ENCODE measurements at places on chromosomes 16 and 17.
A peak's percentile ranks its signal among the peaks of the same experiment; 100 is the strongest.

GRCh38 chr17:42895185-42895555, 5.4 kb upstream of the G6PC1 start:
- no peak for DNase-seq

DNA sequence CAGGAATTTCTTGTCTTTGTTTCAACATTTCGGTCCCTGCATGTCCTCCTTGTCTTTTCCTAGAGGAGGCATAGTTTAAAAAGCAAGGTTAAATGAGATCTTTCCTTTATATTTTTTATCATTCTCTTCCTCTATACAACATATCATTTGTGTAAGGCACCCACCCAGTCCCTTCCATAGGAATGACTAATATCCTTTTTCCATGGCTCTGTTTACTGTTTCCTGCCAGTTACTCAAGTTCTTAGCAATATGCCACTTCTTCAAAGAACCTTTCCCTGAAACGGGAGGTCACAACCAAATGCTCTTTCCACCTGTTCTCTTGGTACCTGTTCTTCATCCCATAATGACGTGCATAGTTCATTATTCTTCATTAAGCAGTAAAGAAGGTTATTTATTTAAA, 1237.1 kb upstream of the GOT2 start:
- no peak for DNase-seq

DNA sequence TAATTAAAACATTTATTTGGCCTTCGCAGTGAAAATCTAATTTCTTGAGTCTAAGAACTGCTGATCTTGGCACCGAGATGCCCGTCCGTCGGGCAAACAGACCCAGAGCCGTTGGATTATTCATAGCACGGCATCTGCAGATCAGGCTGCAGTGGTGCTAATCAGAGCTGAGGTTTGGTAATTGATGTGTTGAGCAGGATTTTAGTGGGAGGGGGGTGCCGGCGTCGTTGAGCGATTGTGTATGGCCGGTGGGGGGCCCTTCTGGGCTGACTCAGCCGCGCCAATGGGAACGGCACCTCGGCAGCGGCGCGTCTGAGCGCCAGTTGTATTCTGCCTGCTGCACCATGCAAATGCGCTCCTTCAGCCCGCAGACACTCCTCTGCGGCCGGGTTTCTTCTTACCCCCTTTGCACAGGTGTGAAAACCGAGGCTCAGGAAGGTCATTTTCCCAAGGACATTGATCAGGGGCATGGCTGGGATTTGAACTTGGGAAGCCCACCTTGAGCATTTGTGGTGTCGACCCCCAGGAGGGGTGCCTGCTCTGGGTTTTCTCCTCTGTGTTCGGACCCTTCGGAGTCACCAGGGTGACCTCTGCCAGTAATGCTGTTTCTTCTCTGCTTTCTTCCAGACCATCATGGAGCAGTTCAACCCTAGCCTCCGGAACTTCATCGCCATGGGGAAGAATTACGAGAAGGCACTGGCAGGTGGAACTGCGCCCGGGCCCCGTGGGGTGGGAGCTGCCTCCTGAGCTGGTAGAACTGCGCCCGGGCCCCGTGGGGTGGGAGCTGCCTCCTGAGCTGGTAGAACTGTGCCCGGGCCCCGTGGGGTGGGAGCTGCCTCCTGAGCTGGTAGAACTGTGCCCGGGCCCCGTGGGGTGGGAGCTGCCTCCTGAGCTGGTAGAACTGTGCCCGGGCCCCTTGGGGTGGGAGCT, 18.4 kb downstream of the BAIAP2 start:
- no peak for DNase-seq

DNA sequence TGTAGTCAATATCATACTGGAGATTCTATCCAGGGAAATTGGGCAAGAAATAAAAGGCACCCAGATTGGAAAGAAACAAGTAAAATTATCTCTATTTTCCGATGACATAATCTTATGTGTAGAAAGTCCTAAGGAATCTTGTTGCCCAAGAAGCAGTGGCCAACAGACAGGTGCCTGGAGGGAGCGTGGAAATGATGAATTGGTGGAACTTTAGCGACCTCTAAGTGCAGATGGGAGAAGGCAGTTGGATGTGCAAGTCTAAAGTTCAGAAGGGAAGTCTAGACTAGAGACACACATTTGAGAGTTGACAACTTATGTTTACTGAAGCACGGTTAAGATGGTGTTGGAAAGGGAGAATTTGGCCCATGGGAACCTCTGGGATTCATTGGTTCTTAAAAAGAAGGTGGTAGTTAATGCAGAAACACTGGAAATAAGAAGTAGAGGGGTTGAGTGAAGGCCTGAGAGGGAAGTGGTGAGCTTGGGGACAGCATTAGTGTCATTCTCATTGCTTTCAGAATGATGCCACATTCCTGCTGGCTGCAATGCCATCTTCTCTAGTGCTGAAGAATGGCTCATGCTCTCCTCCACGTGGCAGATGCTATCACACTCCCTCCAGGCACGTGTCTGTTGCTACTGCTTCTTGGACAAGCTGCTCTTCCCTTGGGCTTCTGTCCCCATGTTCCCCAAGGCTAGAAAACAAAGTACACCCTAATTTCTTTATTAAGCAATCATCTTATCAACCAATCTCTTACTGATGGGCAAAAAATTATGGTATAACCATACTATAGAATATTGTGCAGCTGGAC, 24.0 kb downstream of the TAT start:
- no peak for DNase-seq

DNA sequence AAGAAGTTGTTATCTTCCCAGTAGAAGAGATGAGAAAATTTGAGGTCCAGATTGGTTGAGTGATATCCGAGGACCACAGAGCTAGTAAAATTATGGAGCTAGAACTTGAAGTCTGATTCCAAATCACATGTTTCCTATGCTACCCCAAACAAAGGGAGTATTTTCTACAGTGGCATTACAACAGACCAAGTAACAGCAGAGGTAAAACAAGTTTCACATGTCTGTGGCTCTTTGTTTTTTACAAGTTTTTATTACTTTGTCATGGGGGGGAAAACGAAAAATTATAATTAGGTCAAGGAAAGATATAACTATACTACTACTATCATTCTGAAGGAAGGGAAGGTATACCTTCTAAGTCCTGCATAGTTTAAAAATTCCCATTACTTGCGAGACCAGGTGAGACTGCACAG, 49.4 kb downstream of the KANSL1 start:
- no peak for DNase-seq

DNA sequence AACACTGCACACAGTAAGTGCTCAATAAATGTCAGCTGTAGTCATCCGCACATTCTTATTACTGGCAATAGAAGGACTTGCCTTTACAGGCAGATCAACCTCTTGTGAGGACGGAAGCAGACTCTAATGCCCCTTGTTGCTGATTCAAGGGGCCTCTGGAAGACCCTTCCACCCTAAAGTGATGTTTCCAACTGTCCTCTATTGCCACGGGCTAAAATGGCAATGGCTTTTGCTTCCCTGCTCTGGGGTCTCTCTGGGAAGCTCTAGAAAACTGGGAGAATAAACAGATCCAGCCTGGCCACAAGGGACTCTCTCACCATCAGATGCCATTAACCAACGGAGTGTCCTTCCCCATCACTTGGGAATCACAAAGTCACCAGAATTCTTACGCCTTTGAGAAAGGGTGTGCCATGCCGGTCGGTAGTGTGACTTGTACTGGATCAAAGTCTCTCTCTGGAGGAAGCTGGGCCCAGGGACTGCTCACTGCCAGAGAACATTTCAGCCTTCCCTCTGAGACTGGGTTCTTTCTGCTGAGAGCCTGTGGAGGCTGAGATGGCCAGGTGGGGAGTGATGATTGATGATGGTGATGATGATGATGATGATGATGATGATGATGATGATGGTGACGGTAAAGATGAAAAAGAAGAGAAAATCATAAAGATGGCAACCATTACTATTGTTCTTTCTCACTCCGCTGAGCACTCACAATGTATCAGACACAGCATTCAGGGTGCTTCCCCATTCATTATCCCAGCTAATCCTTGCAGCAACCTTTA, 146.8 kb downstream of the CYLD start:
- DNase-seq, result no peak

GRCh38 chr17:50946891-50947781, 81.0 kb upstream of the TOB1 start:
- no peak for DNase-seq

GRCh38 chr17:596763-597644, 117.6 kb downstream of the VPS53 start:
- peak; percentile 26 for DNase-seq

GRCh38 chr17:55577687-55578086, 66.4 kb upstream of the SMIM36 start:
- DNase-seq, result peak; percentile 13

DNA sequence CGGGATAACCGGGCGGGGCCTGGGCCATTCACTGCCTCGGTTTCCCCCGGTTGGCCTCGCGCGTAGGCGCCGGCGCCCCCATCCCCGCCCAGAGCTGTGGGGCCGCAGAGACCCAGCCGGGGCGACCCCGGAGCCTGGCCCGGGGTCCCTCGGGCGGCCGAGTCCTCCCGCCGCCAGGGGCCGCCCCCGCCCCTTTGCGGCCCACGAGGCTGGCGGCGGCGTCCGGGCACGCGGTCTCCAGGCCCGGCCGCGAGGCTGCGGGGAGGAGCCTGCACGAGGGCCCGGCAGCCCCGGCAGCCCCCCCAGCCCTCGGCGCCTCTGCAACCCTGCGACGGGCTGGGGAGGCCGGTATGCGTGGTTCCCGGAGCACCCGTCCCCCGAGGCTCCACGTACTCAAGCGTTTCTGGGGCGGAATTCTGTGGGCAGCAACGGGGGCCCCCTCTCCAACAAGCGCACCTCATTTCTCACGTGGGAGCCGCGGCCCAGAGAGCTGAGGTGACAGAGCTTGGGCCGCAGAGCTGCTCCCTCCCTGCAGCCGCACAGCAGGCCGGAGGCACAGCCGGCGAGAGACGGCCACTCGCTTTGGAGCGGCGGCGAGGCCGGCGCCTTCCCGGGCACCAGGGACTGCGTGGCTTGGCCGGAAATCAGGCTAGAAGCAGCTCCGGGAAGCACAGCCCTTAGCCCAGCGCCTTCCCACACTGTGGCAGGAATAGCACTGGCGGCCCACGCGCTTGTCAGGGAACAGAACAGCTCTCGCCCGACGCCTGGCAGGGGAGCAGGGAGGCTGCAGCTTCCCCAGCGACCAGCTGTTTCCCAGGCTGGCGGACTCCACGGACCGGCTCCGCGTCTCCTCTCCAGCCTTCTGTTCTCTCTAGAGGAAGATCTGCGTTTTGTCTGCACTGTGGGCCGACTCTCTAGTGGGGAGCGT, 867 bp upstream of the LIMD2 start:
- peak; percentile 54 for DNase-seq

DNA sequence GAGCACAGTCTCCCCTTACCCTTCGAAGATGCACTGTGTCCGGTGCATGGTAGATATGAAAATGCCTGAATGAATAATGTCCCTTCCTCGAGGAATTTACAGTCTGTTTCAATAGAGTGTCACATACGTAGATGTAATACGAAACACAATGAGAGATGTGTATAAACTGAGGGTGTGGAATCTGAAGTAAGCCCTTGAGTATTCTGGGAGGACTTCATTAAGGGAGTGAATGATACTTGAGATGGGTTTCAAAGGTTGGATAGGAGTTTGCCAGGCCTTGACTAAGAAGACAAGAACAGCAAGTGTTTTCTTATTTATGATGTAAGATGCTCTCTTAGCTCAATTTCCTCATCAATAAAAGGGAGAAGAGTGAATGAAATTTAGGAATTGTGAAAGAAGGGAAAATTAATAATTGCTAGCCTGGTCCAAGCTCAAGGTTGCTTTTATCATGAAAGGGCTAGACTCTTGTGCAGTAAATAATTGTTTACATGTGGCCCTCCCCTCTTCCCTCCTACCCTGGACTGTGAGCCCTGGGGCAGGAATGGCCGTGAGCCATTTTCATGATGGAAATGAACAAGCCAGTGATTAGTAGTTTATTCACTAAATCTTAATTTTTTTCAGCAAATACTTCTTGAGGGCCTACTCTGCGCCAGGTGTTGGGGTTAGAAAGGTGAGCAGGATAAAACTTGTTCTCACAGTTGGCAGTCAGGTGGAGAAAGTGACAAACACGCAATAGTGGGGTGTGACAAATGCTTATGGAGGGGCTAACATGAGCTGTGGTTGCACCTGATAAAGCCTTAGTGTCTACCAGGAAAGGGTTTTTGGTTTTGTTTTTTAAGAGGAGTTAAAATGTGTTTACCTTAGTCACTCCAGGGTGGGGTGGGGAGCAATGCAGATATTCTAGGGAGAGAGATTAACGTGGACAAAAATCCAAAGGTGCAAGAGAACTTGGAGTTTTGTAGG, 1.6 kb downstream of the KIF22 start:
- no peak for DNase-seq

- no peak for DNase-seq
Measured at GRCh38 chr17:33498069-33498468, 205.0 kb upstream of the ASIC2 start.

DNA sequence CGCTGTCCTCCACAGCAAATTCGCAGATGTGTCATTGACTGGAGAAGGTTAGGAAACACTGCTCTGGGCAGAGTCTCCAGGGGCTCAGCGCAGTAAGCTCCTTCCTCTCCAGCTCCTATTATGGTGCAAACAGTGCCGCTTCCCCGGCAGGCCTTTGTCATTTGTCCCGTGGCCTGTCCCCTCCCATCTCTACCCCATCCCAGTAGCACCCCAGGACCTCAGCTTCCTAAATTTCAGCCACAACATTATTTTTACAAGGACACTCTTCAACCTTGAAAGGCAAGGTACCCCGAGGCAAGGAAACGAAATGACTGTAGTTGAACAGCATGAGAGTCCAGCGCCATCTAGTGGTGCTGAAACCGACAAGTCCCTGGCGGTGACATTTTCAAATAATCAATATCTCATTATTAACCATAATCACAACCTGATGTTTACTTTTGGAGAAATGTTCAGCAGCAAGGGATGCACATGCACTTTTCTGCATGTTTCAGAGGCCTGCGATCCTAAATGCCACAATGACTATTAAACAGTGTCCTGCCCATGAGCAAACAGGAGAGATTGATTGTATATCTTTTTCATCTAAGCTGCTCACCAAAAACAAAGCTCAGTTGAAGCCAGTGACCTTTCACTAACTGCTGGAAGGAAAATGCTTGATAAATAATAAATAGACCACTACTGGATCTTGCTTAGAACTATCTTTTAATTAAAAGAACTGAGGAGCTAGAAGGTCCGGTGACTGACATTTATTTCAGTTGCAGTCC, 16.5 kb downstream of the MRPS23 start:
- DNase-seq, result peak; percentile 31

Measured in activated T-cell treated with anti-CD3 and anti-CD28 coated beads for 48 hours (primary cell).